ENCODE measurements at places on chromosomes 4 and X. TPM values are rescaled to one million over a fixed set of nuclear protein-coding genes. Genes with fewer than 3 reads are reported as not detected.

- DNase-seq: no peak
- H3K27me3 ChIP-seq: peaks cover 4% of the 10 kb centered on the region
- no peak overlapping the region for H3K4me3 ChIP-seq
- no peaks in the 10 kb centered on the region for H3K4me1 ChIP-seq
- no peaks in the 10 kb centered on the region for H3K36me3 ChIP-seq
These were observed 553.2 kb upstream of the FAT1 start for GRCh38 chr4:187276736-187277408.

- no peak for DNase-seq
- no peaks in the 10 kb centered on the region for H3K27me3 ChIP-seq
- no peak overlapping the region for H3K27ac ChIP-seq
These were observed 84.3 kb downstream of the TRAM1L1 start for GRCh38 chr4:117001077-117001476.

GRCh38 chrX:142861557-142861956, 164.2 kb upstream of the SPANXN4 start:
- no peaks in the 10 kb centered on the region for H3K27me3 ChIP-seq
- no peak overlapping the region for H3K27ac ChIP-seq
- DNase-seq: no peak
- no peaks in the 10 kb centered on the region for H3K4me1 ChIP-seq

GRCh38 chrX:9573282-9574106, 108.6 kb downstream of the TBL1X start:
- no peaks in the 10 kb centered on the region for H3K36me3 ChIP-seq
- no peaks in the 10 kb centered on the region for H3K27me3 ChIP-seq
- H3K4me3 ChIP-seq: no peak overlapping the region
- DNase-seq: no peak

DNA sequence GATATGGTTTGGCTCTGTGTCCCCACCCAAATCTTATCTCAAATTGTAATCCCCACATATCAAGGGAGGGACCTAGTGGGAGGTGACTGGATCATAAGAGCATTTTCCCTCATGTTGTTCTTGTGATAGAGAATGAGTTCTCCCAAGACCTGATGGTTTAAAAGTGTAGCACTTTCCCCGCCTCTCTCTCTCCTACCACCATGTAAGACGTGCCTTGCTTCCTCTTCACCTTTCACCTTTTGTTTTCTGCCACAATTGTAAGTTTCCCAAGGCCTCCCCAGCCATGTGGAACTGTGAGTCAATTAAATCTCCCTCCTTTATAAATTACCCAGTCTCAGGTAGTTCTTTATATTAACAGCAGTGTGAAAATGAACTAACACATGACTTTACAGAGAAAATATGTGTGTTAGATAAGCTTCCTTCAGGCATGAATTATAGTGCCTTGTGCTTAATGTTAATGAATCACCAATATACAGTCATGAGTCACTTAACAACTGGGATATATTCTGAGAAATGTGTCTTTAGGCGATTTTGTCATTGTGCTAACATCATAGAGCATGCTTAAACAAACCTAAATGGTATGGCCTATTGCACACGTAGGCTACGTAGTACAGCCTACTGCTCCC, 37.9 kb downstream of the PDGFC start:
- DNase-seq: no peak
- H3K27ac ChIP-seq: no peak overlapping the region
- H3K4me3 ChIP-seq: no peak overlapping the region
- H3K36me3 ChIP-seq: no peaks in the 10 kb centered on the region
- no peaks in the 10 kb centered on the region for H3K27me3 ChIP-seq
- H3K4me1 ChIP-seq: no peaks in the 10 kb centered on the region

The SRPX2 gene
- 2.7 TPM for polyA plus RNA-seq

The KLB gene
- polyA plus RNA-seq: 17.5 TPM

The VCX gene
- polyA plus RNA-seq: not detected

The EREG gene
- polyA plus RNA-seq: not detected

All from liver (tissue), 10 donors.